Central memory CD8-positive, alpha-beta T cell (primary cell): ENCODE measurements at places on chromosomes 7 and 10.

- H3K27me3 ChIP-seq = no peaks in the 10 kb centered on the region
- H3K4me3 ChIP-seq = no peak overlapping the region
- H3K27ac ChIP-seq = no peak overlapping the region
- DNase-seq = no peak
- no peaks in the 10 kb centered on the region for H3K4me1 ChIP-seq
These were observed 700.2 kb downstream of the PARD3 start for GRCh38 chr10:34114914-34115313.

GRCh38 chr10:501596-501995 lies 187.9 kb downstream of the DIP2C start:
- no peak overlapping the region for H3K27ac ChIP-seq
- peaks cover 3% of the 10 kb centered on the region for H3K36me3 ChIP-seq
- H3K27me3 ChIP-seq = peaks cover 49% of the 10 kb centered on the region
- DNase-seq = no peak

DNA sequence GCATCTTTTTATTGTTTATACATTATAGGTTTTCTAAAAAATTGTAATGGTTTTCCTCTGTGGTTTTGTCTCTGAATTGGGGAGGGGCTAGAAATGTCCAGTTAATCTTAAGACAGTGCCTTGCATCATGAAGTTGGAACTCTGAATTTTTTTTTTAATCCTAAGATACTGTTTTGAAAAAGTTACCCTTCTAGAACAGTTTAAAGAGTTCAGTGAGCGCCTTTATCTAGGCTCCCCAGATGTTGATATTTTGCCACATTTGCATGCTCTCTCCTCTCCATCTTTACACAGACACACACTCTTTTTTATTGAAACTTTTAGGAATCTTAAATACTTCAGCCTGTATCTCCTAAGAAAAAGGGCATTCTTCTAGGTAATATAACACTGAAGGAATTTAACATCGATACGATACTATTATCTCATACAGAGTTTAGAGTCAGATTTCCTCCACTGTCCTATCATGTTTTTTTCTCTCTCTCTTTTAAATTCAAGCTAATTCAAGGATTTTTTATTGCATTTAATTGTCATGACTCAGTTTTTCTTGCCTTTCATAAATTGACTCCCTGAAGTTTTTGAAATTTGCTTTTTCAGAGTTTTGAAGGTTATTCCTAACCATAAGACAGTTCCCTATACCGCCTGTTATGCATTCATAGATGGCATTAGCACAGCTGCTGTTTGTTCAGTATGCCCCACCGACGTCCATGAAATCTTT lies 31.5 kb downstream of the PRKAR2B start:
- H3K27me3 ChIP-seq = peaks cover 8% of the 10 kb centered on the region
- H3K27ac ChIP-seq = peak overlapping the region; percentile 16
- no peak for DNase-seq
- H3K36me3 ChIP-seq = no peaks in the 10 kb centered on the region

GRCh38 chr7:95687759-95688343 lies 84.5 kb upstream of the DYNC1I1 start:
- H3K27ac ChIP-seq = no peak overlapping the region
- H3K36me3 ChIP-seq = no peaks in the 10 kb centered on the region
- DNase-seq = no peak
- no peak overlapping the region for H3K4me3 ChIP-seq

GRCh38 chr7:101985057-101985902 lies 167.9 kb downstream of the CUX1 start:
- peaks cover 29% of the 10 kb centered on the region for H3K4me1 ChIP-seq
- no peak overlapping the region for H3K4me3 ChIP-seq
- no peaks in the 10 kb centered on the region for H3K27me3 ChIP-seq
- no peak overlapping the region for H3K27ac ChIP-seq

- no peak for DNase-seq
- no peak overlapping the region for H3K4me3 ChIP-seq
- H3K36me3 ChIP-seq = no peaks in the 10 kb centered on the region
- peaks cover 43% of the 10 kb centered on the region for H3K27me3 ChIP-seq
- H3K27ac ChIP-seq = no peak overlapping the region
These were observed 102.1 kb downstream of the DOCK4 start for GRCh38 chr7:112104120-112104519.

GRCh38 chr7:22725585-22725984 lies 1.4 kb upstream of the IL6 start:
- no peak for DNase-seq
- no peak overlapping the region for H3K4me3 ChIP-seq
- peaks cover 7% of the 10 kb centered on the region for H3K4me1 ChIP-seq
- H3K36me3 ChIP-seq = peaks cover 2% of the 10 kb centered on the region
- peaks cover 31% of the 10 kb centered on the region for H3K27me3 ChIP-seq
- H3K27ac ChIP-seq = no peak overlapping the region

- H3K27me3 ChIP-seq = peaks cover 9% of the 10 kb centered on the region
- DNase-seq = no peak
- no peak overlapping the region for H3K4me3 ChIP-seq
- no peaks in the 10 kb centered on the region for H3K36me3 ChIP-seq
These were observed 10.9 kb downstream of the GPR37 start for GRCh38 chr7:124754576-124755268.

DNA sequence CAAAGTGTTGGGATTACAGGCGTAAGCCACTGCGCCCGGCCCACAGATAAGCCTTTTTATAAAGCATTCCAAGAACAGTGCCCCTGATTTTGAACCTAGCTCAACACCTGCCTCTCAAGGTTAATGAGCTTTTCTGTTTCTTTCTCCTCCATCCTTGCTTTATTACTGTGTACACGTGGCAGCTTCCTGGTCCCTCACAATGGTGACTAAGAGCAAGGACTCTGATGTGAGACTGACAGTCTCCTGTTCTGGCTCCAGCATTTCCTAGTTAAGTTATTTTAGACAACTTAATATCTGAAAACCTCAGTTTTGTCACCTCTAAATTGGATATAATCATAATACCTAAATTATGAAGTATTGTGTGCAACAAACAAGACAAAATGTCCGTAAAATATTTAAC lies 9.9 kb downstream of the HABP2 start:
- no peaks in the 10 kb centered on the region for H3K36me3 ChIP-seq
- peaks cover 7% of the 10 kb centered on the region for H3K4me1 ChIP-seq
- no peak for DNase-seq
- H3K27me3 ChIP-seq = peaks cover 24% of the 10 kb centered on the region
- H3K27ac ChIP-seq = no peak overlapping the region

- no peaks in the 10 kb centered on the region for H3K27me3 ChIP-seq
- H3K36me3 ChIP-seq = peaks cover 1% of the 10 kb centered on the region
- H3K4me3 ChIP-seq = no peak overlapping the region
- no peak for DNase-seq
These were observed 85.4 kb downstream of the HDAC9 start for GRCh38 chr7:18580950-18581349.

DNA sequence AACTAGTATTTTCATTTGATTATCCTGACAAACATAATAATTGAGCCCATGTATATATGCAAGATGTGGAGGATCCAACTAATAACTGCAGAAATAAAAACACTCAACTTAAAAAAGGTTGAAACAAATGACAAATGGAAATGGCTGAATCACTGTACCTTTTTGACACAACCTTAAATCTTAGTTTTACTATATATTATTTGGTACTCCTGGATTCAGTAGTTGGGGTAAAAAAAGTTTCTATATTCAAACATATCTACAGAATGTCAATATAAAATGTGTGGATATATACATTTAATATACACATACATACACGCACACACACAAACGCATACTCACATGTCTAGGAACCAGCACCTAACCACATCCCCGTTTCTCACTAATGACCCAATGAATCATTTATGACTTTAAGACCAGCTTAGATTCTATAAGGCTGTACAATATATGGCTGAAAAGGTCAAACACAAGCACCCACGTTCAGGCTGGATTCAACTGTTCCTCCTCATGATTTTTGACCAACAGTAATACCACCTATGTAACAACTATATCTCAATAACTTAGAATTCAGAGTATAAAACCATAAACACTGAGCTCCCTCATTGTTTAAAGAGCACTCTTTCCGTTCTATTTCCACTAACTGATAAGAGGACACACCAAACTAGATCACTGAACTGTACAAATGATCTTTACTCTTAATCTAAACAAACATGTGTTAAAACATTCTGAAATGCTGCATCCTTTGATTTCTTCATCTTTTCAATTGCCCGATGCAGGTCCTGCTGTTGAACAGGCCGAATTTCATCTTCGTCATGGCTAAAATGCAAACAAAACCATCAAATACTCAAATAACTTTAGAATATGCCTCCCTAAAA lies 63.8 kb downstream of the ATAD1 start:
- no peak for DNase-seq
- H3K27ac ChIP-seq = no peak overlapping the region
- H3K36me3 ChIP-seq = peaks cover 28% of the 10 kb centered on the region
- H3K4me1 ChIP-seq = peaks cover 6% of the 10 kb centered on the region

DNA sequence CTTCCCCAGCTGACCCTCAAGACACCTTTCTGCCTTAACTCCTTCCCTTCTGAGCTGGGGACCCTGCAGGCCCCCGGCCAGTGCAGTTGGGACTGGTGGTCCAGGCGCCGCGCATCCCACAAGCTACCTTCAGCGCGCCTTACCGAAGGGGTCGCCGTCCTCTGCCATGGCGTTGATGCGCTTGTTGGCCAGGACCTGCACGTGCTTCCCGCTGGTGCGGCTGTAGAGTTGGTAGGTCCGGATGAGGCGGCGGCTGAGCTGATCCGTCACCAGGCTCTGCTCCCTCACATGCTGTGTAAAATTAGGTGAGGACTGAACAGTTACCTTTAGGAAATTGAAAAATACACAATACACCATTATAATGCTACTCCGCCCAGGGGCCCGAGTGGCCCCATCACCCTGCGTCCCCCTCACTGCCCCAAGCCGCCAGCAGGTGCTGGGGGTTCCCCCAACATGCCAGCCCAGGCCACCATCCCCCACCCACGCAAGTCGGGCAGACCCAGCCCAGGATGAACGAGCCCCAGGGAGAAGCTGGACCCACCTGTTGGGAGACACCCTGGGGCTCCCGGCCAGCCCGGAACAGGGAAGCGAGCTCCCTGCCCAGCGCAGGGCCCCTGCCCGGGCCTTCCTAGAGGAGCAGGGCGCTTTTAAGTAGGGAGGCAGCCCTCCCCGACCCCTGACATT lies 1.2 kb downstream of the FGF8 start:
- H3K27ac ChIP-seq = peak overlapping the region; percentile 55
- DNase-seq = no peak
- peaks cover 2% of the 10 kb centered on the region for H3K36me3 ChIP-seq
- peak overlapping the region; percentile 38 for H3K4me3 ChIP-seq

DNA sequence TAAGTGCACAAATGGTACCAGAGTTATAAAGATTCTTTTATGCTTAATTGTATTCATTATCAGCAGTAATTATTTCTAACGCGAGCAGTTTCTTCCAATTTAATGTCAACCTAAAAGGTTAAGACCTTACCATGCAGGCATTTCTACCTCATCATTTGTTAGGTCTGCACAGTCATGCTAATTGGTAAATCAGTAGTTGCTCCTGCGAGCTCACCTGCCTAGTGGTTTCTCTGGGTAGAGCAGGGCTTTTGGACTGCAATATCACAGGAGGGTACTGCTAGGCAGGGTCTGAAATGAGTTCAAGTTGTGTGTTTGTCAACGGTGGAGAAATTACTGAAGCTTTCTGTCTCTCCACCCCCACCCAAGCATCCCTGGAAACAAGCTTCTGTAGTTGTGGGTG lies 558.5 kb upstream of the MGMT start:
- H3K4me3 ChIP-seq = no peak overlapping the region
- H3K27ac ChIP-seq = no peak overlapping the region
- DNase-seq = no peak
- no peaks in the 10 kb centered on the region for H3K4me1 ChIP-seq
- H3K36me3 ChIP-seq = no peaks in the 10 kb centered on the region
- H3K27me3 ChIP-seq = no peaks in the 10 kb centered on the region

DNA sequence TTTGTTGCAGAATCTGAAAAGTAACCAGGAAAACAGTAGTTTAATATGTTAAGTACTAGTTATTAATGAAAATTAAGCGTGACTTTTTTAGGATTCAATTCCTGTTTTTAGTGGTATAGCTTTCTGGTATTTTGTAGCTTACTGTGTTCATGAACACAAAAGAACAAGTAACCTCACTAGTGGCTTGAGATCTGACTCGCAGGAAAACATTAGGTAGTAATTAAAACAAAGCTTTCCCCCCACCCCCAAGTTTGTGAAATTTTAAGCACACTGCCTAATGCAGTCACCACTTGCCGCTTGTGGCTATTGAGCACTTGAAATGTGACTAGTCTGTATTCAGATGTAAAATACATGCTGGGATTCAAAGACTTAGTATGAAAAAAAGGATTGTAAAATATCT lies 102.5 kb upstream of the RPA3 start:
- no peak overlapping the region for H3K27ac ChIP-seq
- H3K4me3 ChIP-seq = no peak overlapping the region
- H3K4me1 ChIP-seq = peaks cover 24% of the 10 kb centered on the region
- H3K27me3 ChIP-seq = no peaks in the 10 kb centered on the region

GRCh38 chr10:45461034-45461433 lies 87.0 kb downstream of the ALOX5 start:
- H3K4me3 ChIP-seq = no peak overlapping the region
- H3K27me3 ChIP-seq = no peaks in the 10 kb centered on the region
- no peak for DNase-seq
- peaks cover 26% of the 10 kb centered on the region for H3K4me1 ChIP-seq

- DNase-seq = peak; percentile 17
- H3K27me3 ChIP-seq = no peaks in the 10 kb centered on the region
- H3K27ac ChIP-seq = peak overlapping the region; percentile 10
- H3K4me3 ChIP-seq = no peak overlapping the region
These were observed 61.8 kb downstream of the RASGEF1A start for GRCh38 chr10:43204943-43205671.

GRCh38 chr10:119301397-119301796 lies 94.0 kb downstream of the GRK5 start:
- peak; percentile 61 for DNase-seq
- peak overlapping the region; percentile 83 for H3K27ac ChIP-seq
- peak overlapping the region; percentile 78 for H3K4me3 ChIP-seq
- peaks cover 67% of the 10 kb centered on the region for H3K4me1 ChIP-seq
- no peaks in the 10 kb centered on the region for H3K27me3 ChIP-seq

DNA sequence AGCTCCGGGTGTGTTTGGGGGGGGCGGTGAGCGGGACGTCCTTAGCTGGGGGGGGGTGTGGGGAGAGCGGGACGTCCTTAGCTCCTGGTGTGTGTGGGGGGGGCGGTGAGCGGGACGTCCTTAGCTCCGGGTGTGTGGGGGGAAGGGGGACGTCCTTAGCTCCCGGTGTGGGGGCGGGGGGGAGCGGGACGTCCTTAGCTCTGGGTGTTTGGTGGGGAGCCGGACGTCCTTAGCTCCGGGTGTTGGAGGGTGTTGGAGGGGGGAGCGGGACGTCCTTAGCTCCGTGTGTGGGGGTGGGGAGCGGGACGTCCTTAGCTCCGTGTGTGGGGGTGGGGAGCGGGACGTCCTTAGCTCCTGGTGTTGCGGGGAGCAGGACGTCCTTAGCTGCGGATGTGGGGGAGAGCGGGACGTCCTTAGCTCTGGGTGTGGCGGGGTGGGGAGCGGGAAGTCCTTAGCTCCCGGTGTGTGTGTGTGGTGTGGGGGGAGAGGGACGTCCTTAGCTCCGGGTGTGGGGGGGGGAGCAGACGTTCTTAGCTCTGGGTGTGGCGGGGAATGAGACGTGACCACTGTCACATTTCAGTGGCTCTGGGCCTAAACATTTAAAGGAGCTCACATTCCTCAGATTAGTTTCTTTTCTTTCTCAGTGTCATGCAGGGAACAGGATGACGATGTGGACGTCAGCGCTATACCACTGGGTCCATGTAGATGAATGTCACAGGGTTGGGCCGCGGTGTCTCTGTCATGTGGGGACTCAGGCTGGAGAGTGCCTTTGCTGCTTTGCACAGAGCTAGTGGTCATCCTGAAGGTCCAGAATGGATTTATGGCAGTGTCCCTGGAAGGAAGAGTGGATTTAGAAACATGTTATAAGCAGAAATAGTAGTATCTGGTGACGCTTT lies 7.5 kb downstream of the DYNC2I1 start:
- no peaks in the 10 kb centered on the region for H3K27me3 ChIP-seq
- peak overlapping the region; percentile 86 for H3K27ac ChIP-seq
- peak overlapping the region; percentile 78 for H3K4me3 ChIP-seq
- peaks cover 7% of the 10 kb centered on the region for H3K36me3 ChIP-seq
- H3K4me1 ChIP-seq = peaks cover 35% of the 10 kb centered on the region
